HCEC 1CT (cell line): ENCODE measurements at places on chromosomes 1 and 21.

GRCh38 chr1:196717868-196718267, 56.8 kb upstream of the CFHR3 start:
- no peak for DNase-seq

- DNase-seq: no peak
Observed at GRCh38 chr1:208180421-208180820, 63.8 kb downstream of the PLXNA2 start.

- DNase-seq: no peak
Observed at GRCh38 chr1:228396770-228397662, 9.6 kb downstream of the TRIM11 start.

GRCh38 chr21:34372321-34372720, 3.0 kb upstream of the SMIM11 start:
- DNase-seq: no peak

- DNase-seq: no peak
Observed at GRCh38 chr1:153430561-153430960, 14.2 kb downstream of the S100A7A start.

DNA sequence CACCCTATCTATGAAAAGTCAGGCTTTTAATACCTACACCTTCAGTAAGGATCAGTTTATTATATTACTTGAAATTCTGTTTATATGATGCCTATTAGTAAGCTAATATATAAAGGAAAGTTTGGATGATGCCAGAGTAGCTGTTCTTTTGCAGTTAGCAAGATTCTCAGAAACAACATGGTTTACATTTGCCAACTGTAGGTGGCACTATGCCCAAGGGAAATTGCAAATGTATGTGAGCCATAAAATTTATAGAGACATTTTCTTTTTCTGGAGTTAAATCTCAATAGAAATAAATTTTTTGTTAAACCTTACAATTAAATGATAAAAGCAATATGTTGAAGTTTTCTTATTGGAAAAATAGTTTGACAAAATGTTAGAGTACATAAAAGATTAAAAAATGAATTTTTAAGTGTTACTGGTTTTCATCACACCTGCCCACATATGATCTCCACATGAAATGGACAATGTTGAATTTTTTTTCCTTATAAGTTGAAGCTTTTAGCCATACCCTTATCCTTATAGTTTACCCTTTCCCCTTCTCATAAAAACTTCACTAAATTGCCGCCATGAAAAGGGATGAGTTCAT, 32.1 kb upstream of the EPHX4 start:
- peak; percentile 37 for DNase-seq

DNA sequence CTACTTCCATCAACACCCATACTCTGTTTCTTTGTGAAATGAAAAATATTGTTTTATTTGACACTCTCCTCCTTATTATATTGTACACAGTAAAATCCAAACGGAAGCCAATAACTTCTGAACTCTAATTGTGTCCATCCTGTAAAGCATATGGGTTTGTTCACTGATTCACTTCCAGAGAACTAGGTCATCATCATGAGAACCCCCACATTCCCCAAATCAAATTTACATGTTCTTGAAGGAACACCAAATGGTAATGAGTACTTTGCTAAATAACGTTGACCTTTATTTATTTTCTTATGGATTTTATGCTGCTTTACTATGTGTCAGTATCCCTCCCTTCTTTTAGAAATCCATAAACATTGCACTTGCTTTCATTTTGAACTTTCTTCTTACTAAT, 213.4 kb upstream of the CACYBP start:
- DNase-seq: no peak

- no peak for DNase-seq
Observed at GRCh38 chr21:31526040-31526439, 133.5 kb upstream of the SOD1 start.

- no peak for DNase-seq
Observed at GRCh38 chr1:100542285-100542684, 4.3 kb downstream of the GPR88 start.

GRCh38 chr1:117964290-117965038, 34.9 kb downstream of the WDR3 start:
- no peak for DNase-seq

DNA sequence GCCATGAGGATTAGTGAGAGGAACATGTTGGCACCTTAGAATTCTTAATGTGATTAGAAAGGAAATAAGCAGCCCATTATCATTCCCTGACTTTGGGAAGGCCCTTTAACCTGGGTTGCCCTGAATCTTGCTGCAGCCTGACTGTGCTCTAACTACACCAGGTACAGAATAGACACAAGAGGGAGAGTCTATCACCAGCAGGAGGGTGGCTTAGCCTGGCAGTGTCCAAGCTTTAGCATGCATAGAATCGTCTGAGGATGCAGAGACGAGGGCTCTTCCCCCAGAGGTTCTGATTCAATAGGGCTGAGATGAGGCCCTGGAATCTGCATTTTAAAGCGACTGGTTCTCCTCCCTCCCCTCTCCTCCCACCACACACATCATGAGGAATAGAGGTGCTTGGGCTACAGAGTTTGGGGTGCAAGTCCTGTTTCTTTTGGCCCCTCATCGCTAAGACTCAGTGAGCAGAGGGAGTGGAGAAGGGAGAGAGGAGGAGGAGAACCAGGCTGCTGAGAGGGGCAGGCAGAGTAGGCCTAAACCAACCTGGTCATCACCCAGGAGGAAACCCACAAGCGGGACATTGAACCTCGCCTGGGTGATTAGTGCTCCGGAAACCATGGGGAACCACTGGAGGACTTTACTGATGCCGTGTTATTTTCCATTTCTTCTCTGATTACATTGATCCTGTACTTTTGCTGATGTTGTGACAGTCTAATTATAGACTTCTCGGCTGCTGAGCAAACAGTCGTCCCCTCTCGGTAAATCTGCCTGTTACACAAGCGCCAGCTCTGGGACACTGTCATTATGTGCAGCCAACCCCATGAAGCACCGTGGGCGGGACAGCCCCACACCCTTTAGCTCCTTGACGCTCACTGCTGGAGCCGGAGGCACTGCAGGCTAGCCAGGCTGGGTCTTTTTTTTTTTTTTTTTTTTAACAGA, 6.3 kb upstream of the TENT5C start:
- no peak for DNase-seq

DNA sequence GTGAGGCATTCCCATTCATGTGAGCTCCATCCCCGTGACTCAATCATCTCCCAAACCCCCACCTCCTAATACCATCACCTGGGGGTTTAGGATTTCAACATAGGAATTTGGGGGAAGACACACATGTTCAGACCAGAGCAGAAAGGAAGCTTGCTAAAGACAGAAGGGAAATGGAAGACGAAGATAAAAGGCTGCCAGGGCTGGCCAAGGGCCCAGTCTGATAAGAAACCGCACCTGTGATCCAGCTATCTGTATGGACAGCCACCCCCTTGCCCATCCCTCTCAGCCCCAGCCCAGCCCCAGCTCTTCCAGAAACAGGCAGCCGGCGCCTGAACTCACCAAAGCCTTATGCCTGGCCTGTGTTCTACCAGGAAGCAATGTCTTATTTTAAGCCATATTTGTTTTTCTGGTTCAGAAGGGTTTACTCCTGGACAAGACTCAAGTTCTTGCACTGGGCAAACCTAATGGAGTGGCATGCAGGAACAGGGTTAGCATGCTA, 198.4 kb upstream of the VAMP3 start:
- DNase-seq: no peak

DNA sequence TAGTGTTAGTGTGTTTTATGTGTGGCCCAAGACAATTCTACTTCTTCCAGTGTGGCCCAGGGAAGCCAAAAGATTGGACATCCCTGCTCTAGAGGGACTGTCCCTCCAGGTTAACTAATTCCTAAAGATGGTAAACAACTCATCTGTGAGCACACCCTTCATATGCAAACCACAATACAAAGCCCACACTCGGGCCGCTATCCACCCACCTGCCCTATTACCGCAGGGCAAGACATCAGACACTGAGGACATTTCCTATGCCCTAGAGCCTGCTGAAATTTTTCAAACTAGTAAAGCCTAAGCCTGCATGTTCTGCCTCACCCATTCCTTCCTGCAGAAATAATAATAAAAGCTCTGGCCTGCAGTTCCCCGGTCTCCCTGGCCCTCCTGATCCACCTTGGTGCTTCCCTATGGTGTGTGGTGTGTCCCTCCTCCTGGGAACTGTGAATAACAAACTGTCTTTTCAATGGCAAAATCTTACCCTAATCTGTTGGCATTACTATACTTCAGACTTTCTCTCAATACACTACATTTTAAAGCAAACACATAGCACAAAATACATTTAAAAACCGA, 39.3 kb upstream of the NTPCR start:
- DNase-seq: no peak

DNA sequence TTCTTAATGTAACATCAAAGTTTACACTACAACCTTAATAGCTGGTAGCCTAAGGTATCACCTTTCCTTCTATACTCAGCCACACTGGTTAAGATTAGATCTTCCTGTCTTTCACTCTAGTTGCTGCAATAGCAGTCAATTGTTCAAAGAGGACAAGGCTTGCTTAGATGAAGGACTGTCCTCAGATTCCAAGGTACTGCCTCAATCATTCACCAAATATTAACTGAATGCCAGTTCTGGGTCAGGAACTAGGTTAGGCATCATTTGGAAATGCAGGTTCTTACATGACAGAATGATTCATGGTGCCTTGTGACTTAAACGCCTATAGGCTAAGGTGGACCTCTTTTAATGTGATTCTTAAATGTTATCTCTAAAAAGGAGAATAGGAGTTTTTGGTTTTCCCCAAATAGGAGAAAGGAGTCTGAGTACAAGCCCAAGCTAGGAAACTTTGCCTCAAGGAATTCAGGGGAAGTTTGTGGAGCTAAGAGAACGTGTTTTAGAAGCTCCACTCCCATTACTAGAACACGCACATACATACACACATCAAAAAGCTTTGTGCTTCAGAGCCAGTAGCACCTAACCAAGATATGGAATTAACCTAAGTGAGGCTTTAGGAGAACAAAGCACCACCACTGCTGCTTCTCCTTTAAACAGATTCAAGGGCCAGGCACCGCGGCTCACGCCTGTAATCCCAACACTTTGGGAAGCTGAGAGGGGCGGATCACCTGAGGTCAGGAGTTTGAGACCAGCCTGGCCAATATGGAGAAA, 8.5 kb upstream of the WDR47 start:
- DNase-seq: no peak

DNA sequence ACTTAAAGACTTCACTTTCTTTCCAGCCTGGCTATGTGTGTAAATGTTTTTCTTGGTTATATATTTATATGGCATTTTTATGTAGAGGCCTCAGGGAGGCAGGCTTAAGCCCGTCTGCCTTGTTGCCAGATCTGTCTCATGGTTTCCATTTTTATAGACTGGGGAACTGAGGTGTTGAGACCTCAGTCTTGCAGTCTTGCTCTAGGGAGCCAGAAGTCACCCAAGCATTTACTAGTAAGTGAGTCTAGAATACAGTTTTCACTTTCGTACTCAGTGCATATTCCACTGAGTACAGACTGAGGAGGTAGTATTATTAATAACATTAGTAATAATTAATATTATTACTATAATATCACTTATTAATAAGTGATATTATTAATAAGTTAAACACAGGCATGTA, 161.4 kb downstream of the UCK2 start:
- DNase-seq: no peak

DNA sequence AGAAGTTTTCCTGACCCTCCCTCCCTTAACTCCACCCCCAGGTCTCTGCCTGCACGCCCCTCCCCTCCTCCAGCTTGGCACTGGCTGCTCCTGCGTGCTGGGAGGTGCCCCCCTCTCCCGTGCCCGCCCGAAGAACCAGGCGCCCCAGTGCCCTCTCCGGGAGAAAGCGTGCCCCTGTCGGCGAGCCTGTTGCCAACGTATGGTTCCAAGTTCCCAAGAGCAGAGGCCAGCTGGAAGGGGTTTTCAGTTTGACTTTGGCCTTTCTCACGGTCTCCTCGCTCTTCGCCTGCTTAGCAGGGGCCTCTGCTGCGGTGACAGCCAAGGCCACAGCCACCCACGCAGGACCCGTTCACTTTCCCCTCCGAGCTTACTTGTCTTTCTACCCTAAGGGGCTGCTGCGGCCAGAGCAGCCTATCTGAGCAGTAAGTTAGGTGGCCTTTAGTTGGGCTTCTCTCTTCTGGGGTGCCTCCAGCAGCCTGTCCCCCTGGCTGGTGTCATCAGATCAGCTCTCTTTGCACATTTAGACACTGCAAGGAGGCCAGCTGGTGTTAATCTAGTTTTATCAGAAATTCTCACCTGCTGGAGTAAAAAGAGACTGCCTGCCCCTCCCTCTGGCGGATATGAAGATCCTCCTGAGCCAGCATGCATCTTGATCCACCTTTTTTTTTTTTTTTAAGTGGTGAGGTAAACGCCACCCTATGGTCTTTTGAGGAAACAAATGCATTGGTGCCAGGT, 1.5 kb downstream of the STUM start:
- no peak for DNase-seq
